ENCODE measurements at places on chromosomes 7 and 10.

- no peak for DNase-seq
Observed at GRCh38 chr10:109007514-109007913, 915.8 kb downstream of the XPNPEP1 start.

DNA sequence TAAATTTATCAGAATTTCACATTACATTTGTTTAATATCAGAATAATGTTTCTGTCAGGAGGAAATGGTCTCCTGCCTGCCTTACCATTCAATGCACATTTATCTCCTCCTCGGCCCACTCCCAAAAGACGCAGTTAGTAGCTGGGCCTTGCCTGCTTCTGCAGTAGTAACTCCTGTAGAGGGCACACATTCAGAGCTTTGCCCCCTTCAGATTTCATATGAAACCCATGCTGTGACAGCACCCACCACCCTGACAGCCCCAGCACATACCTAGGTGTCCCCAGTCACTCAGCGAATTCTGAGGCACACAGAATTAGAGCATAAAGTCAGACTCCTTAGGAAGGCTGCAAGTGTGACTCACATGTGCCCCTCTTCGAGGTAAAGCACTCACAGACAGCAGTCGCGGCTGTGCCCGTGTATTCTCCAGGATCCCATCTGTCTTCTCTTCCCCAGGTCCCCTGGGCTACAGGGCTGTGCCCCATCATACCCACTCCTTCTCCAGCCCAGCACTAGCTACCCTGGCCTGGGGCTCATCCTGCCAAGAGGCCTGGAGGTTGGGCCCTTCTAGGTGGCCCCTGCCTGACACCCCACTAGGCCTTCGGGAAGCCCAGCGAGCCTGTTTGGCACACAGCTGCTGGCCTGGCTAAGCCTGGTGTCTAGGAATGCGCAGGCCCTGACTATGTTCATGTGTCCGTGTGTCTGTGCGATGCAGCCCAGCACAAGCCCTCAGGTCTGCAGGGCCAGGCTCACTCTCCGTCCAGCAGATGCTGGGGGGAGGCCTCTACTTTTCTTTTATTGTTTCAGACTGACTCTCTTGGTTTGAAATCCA lies 4.7 kb upstream of the DEPP1 start:
- DNase-seq = no peak

DNA sequence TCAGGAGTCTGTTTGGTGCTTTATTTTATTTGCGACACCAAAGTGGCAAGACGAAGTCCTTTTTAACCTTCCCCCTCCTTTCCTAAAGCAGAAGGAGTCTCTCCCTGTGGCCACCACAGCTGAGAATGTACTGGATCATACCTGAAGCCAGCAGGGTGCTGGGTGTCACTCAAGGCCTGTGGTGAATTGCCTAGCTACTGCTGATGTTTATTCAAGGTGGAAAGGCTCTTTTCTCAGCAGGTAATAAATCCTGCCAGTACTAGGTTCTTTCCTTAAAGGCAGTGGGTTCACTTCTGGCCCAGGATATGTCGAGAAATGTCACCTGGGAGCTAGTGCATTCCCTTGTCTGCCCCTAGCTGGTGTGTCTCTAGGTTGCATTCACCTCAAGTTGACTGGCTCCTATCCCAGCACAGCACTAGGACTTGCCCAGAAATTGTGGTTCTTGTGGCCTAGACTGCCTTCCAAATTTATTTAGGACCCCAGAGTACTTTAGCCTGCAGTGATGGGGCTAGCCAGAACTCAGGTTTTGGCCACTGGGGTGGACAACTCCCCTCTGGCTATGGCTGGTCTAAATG lies 60.8 kb upstream of the FAM3C start:
- DNase-seq = no peak

DNA sequence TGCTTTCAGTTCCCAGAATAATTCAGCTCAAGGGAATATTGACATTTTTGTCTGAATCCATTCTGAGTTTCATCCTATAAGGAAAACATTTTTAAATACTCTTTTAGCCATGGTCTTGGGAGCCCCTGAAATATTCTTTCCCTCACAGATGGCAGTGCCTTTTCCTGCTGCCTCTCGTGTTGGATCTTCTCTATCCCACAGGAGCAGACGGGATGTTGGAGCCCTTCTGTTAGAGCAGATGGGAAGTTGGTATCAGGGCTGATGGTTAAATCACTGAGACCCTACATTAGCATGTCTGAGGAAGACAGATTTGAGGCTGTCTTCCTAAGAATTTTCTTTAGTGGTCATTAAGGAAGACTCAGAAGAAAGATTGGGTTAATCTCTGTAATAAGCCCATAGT lies 737.8 kb downstream of the LRMDA start:
- no peak for DNase-seq

GRCh38 chr7:124246262-124246863 lies 213.5 kb upstream of the TMEM229A start:
- no peak for DNase-seq

GRCh38 chr7:138226745-138227279 lies 150.6 kb downstream of the AKR1D1 start:
- DNase-seq = no peak

GRCh38 chr10:69665474-69666320 lies 35.6 kb downstream of the FAM241B start:
- DNase-seq = no peak

DNA sequence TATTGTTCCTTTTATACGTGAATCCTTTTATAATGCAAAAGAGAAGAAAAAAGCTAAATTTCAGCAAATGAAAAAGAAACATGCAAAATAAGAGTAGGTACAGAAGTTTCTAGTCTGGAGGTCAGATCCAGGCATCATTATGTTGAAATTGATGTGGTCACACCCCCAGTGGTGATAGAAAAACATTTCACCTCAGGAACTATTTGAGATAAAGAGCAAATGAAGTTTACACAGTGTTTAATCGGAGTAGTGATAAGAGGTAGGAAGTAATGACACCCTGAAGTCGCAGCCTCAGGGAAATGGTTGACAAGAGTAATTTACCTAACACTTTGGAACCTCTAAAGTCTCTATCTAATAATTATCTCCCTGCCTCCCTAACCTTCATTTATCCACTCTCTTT lies 536.0 kb upstream of the STEAP1 start:
- DNase-seq = no peak

DNA sequence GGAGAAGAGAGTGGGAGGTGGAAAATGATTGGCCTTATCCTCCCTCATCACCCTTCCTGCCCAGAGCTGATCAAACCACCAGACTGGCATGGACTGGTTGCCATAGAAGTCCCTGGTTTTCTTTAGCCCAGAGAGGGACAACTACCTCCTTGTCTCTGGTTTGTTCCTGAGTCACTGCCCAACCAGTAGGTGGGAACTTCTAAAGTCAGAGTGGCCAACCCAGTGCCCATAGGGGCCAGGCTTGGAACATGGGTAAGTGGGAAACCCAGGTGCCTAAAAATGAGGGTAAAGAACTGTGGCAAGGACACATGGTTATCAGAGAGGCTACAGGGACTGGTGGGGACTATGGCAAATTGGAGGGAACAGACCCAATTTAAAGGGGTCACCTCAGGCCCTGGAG lies 63.8 kb downstream of the FAM241B start:
- DNase-seq = no peak

DNA sequence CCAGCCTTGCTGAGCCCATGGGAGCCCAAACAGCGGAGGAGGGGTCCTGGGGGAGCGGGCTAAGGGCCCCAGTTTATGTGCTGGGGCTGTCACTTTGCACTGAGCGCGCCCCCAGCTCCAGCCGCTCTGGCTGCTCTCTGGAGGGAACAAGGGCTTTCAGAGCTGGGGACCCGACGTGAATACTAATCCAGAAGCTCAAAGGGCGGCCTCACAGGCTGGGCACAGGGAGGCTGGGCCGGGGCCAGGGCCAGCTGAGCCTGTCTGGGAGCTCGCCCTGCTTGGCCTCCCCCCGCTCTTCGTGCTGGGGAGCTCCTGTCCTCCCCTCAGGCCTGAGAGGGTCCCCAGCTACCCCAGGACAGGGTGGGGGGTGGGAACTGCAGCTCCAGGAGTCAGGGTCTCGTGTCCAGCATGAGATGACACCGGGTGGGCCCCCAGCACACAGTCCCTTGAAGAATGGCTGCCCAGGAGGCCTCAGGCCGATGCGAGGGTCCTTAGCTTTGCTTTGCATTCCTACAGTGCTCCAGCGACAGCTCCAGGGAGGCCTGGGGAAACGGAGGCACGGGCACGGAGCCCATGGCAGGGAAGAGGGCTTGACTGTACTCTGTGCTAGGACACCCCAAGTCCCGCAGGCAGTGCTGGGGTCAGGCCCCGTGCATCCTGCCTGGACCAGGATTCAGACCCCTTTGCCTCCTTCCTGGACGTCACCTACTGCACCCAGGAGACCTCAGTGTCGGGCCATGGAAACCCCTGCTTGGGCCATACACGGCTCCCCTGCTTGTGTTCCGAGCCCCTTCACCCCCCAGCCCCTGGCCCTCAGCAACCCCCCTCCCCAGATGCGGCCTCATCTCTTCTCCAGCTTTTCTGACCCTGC lies 5.8 kb upstream of the AMZ1 start:
- DNase-seq = no peak

DNA sequence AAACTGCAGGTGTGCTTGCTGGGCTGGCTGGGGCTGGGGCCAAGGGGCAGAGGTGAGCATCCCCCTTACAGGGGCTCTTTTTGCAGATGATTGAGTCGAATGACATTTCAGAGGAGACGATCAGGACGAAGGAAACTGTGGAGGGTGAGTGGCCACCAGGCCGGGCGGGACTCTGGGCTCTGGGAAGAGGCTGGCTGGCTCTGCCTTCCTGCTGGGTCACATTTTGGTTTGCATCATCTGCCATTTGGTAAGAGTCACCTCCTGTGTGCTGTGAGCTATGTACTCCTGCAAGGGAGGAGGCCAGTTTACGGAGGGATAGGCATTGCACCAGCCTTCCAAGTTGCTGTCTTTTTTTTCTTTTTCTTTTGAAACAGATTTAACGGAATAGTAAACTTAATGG lies 73.0 kb upstream of the GTF2IRD1 start:
- DNase-seq = no peak

GRCh38 chr7:1027242-1028043 lies 16.9 kb upstream of the GPR146 start:
- DNase-seq = no peak

GRCh38 chr10:14074062-14074884 lies 256.5 kb downstream of the FRMD4A start:
- no peak for DNase-seq

DNA sequence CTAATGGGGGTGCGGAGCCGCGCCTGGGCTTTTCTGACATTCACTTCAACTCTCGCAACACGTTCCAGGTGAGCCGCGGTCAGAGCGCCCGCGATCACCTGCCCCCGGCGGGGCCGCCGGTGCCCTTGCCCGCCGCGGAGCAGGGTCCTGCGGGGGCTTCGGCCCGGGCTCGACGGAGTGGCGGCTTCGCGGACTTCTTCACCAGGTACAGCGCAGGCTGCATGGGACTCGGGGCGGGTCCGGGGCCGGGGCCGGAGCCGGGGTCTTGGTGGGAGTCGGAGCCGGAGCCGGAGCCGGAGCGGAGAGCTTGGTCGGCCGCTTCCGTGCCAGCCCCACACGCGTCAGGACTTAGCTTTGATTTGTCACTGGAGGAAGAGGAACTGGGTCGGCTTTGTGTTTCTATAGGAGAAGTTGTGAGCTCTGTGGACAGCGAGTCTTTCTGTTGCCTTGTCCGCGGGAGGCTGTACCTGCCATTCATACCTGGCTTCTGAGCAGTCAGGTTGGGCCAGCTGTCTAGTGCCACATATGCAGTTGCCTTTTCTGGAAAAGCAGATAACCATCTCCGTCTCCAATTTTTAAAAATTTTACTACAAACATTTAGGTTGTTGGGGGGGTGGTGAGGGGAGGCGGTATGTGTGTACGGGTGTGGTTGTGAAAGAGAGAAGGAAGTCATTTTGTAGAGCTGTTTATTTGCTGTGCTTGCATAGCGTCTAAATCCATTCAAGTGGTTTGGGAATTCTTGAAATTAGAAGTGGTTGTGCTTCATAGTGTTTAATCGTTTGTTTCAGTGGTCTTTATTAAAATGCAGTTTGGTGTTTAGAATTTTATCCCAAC lies 1.3 kb downstream of the TBC1D12 start:
- DNase-seq = no peak

GRCh38 chr7:143882020-143882603 lies 19.9 kb downstream of the TCAF1 start:
- DNase-seq = no peak

DNA sequence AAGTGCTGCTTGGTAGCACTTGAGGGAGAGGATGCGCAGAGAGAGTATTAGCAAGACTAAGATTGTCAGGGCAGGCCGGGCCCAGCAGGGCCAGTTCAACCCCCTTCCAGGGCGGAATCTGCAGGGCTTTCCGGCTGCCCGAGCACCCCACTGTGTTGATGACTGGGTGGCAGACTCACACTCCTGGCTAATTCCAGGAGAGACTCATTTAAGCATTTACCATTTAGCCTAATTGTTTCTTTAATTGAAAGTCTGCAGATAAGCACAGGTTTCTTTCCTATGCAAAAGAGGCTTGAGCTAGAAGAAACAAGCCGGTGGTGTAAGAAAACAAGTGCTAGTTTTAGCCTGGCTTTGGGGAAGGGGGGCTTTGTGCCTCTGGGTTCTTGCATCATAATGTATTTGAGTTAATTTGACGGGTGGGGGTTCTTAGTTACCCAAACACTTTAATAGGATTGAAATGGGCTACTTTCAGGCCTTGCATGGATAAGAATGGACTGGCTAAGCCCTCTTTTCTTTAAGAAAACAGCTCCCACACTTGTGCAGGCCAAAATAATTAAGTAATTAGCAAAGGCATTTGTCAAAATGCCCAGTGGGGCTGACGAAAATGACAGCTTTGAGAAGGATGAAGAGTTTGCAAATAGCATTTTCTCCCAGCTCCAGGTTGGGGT lies 201.3 kb downstream of the MYOF start:
- no peak for DNase-seq

DNA sequence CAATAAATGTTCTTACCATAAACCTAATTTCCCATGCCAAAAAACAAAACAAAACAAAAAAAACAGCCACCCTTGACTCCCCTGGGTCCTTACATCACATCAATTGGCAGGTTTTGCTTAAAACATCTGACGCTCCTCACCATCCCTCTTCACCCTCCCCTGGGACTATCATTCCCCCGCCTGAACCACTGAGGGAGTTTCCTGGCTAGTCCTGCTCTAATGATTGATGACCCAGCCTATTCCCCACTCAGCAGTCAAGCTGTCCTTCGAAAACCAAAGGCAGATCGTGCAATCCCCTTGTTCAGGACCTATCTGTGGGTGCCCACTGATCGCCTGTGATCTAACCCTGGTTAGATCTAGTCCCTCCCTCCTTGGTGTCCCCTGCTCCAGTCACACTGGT lies 11.2 kb upstream of the FRMPD2 start:
- DNase-seq = no peak

DNA sequence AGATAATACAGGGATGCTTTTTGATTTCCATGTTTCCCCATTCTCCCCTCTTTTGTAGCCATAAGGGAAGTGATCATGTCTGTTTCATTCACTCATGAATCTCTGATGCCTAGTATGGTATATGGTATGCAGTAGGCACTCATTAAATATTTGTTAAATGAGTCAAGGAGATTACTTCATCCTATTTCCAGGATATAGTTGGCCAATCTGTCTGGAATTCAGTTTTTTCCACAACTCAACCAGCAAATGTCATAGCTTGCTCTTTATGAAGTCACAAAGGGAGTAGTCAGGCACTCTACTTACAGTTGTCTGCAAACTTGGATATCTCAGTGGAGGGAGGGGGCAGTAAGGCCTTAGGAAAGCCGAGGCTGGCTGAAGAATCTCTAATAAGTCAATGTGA lies 853.6 kb downstream of the LRMDA start:
- DNase-seq = no peak
